Tibial artery (tissue), 4 donors: ENCODE measurements at places on chromosomes 1 and 21.
A peak's percentile ranks its signal among the peaks of the same experiment; 100 is the strongest.

DNA sequence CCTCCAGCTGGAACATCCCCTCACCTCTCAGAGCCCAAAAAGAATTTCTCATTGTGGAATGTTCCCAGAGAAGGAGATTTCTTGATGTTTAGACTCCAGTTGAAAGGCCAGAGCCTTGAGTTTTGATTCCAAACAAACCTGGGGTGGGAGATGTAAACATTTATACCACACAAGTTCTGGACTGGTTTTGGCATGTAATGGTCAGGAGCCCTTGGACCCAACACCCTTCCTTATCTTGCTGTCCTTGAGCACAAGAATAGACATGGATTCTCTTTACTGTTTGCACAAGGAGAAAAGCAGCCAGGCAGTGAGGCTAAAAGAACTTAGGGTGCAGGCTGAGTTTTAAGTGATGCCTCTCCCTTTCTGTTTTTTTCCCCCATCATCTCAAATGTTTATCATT, 4.5 kb downstream of the RHBG start:
- DNase-seq: no peak

GRCh38 chr1:21782349-21782867, 541 bp downstream of the USP48 start:
- peak; percentile 47 for DNase-seq

GRCh38 chr1:150596095-150596892, 16.9 kb upstream of the MCL1 start:
- DNase-seq: no peak

- DNase-seq: no peak
Observed at GRCh38 chr1:81577004-81577697, 223.6 kb upstream of the ADGRL2 start.

DNA sequence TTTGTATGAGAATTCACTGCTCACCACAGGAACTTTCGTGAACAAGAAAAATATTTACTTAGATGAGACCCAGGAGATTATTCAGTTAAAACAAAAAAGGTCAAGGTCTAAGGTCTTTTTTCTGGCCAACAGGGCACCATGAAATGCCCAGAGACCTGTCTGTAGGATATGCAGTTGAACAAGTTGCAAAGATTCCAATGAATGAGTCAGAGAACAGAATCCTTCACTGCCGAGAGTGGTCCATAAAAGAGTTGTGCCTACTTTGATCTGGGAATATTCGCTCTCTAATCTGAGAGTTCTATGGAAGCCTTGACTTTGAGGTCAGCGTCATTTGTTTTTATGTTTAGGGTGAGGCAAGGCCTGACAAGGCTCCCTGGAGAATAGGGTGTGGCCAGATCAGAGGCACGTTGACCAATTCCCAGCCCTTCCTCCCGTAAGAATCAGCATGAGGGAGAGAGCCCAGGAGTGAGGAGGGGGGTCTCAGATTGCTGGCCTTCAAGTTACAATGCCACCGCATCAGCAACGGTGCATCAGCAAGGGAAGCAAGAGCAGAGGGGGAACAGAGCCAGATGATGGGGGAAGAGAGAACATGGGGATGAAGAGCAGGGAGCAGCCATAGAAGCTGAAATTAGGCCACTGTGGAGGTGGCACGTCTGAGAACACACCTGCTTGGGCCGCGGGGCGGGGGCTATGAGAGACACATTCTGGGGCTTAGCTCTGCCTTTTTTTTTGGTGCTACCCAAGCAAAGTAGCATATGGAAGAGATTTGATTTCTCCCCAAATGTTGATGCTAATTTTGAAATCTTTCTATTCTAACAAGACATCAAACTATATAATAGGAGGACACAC, 206.4 kb upstream of the RAB4A start:
- no peak for DNase-seq
